ENCODE measurements at places on chromosomes 5 and 9.

GRCh38 chr5:78534148-78534904 is 114.2 kb downstream of the LHFPL2 start:
- DNase-seq: no peak

DNA sequence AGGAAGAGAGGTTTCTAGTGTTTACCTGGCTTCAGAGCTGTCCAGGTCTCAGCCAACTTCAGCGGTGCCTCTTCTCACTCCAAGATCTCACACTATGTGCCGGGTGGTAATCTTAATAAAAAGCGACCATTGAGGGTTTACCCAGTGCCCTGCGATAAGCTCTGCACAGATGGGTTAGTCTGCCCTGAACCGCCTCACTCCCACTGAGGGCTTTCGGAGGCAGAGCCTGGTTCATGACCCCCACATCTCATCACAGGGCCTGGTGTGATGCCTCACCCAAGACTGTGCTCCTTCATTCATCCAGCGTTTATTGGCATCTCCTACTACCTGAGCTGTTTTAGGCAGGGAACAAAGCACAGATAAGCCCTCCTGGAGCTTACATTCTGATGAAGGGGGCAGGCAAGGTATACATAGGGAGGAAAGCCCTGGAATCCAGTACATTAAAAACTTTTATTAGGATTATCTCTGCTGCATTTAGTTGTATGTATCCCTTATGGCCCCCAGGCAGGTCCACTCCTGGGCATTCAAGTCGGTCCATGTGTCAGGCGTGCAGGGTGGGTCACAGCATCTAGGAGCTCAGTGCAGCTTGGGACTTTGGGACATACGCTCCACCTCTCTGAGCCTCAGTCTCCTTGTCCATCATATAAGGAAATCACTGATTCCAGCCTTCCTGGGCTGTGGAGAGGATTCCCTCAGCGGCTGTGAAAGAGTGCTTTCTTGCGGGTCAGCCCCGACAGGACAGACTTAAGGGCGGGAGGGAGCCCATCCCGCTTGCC is 613 bp upstream of the COL15A1 start:
- DNase-seq: no peak

DNA sequence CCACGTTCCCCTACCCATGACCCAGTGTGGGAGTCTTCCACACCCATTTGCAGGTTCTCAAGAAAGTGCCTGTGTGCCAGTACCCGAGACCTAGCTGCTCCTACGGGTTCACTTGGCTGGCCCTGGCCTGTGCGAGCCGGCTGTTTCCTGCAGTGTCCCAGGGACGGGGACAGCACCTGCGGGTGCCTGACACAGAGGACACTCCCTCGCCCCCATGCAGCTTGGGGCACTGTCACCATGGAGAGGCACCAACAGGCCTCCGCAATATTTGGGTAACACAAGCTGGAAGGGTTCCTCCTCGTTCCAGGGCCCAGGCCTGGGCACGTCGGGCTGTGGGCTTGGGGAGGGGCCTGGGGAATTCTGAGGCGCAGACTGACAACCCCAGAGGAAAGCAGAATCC is 41.4 kb downstream of the DUSP1 start:
- DNase-seq: no peak

DNA sequence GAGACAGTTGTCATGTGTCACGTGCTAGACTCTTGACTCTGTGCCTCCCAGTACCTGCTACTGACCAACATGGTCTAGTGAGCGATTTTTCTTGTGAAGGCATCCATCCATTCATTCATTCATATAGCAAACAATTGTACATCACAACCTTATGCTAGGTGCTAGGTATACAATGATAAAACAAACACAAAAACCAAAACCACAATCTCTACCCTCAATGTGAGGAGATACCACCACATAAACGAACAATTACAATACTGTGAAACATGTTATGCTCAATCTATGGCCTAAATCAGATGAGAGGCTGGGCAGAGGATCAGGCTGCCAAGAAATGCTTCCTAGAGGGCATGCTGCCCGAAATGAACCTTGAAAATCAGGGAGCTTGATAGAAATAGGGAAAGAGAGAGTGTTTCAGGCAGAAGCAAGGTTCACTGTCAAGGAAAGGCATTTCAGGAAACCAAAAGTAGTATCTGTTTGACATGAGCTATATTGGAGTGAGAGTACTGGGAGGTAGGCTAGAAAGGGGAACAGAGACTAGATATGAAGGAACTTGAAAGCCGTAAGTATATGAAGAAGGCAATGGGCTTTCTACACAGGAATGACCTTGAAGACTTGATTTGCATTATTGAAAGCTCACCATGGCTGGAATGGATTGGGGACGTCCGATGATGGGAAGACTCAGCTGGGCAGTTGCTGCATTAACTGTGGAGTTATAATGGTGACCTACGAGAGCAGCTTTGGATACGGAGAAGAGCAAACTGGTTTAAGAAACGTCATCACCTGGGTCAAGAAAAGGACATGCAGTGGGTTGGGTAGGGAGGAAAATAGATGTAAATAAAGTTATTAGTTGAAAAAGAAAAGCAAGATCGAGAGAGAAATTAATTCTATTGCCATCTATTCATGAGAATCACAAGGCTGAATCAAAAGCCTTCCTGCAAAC is 90.1 kb downstream of the THBS4 start:
- DNase-seq: no peak

GRCh38 chr5:68315679-68316271 is 100.2 kb downstream of the PIK3R1 start:
- peak; percentile 43 for DNase-seq

DNA sequence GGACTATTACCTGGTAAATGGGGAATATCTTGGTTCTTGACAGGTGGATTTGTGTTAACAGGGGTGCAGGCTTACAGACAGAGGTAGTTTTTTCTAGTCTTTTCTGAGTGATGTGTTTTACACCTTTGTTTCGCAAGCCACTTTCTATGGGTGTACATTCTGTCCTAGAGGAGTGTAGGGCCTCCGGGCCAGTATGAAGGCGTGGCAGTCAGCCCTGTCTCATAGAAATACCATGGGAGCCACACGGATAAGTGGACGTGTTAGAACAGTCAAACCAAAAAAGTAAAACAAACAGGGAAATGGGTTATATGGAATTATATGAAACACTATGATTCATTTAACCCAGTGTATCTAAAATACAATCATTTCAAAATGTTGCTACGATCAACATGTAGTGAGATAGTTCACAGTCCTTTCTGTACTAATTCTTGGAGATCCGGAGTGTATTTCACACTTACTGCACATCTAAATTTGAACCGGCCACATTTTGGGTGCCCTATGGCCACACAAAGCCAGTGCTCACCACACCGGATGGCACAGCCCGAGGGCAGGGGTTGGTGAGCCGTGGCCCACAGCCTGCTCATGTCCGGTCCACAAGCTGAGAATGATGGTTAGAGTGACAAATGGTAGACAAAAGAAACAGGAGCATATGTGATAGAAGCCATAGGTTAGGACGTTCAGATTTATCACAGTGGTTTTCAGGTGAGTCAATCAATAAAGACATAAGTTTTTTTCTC is 80.1 kb upstream of the IRX4 start:
- no peak for DNase-seq

GRCh38 chr5:94754824-94755223 is 136.4 kb downstream of the SLF1 start:
- no peak for DNase-seq

DNA sequence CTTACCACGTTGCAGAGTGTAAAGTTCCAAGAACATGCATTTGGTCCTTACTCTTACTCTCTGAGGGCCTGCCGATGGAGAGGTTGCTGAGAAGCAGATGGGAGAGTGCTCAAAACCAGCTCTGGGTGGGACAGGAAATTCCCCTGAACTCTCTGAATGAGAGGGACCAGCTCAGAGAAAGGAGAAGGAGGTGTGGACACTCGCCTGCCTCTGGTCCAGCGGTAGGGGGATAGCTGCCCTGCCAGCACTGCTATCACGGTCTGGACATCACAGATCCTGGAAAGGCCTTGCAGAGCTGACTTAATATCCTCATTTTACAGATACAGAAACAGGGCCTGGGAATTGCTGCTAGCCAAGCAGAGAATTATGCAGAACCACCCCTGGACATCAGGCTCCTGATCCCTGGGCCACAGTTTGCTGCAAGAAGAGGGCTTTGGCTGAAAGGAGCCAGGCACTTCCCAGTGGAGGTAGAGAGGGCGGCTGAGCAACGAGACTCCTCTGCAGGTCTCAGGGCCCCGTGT is 4.9 kb downstream of the TRAF1 start:
- peak; percentile 46 for DNase-seq

DNA sequence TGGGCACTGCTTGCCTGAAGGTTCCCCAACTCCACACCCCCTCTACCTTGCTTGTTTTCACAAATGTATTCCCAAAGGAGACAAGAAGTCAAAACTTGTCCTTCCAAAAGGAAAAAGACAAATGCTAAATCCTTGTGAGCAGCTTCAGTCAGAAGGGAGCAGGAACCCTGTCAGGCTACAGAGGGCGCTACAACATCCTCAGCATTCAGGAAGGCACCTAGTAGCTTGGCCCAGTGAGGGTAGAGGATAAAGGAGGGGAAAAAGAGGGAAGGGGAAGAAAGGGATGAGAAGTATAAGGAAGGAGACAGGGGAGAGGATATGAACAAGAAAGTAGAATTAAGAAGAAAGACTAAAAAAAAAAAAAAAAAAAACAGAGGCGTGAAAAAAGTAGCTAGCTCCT is 97.5 kb downstream of the MLLT3 start:
- no peak for DNase-seq

GRCh38 chr9:75299324-75299723 is 211.0 kb downstream of the OSTF1 start:
- DNase-seq: no peak

All from activated T-cell treated with anti-CD3 and anti-CD28 coated beads, Interleukin-2, amount 50 U/mL, for 72 hours (primary cell).